ENCODE measurements at places on chromosomes 6 and 20.

GRCh38 chr6:70684794-70685493, 17.3 kb downstream of the SMAP1 start:
- DNase-seq: no peak

DNA sequence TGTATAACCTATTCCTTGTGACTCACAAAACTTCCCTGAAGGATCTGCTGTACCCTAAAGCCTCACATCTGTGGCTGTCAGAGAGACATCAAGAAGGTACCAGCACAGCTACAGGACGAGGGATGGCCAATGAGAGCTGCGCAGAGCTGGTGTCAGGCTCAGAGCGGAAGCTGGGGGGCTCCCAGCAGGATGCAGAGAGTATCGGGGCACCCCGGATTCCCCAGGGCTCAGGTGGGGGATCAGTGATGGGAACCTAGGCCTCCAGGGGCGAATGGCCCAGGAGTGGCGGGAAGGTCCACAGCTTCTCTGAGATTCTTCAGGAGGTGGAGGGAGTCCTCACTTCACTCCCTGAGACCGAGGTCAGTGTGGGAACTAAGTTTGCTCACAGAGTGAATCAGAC, 30.9 kb upstream of the SMOC2 start:
- DNase-seq: no peak

DNA sequence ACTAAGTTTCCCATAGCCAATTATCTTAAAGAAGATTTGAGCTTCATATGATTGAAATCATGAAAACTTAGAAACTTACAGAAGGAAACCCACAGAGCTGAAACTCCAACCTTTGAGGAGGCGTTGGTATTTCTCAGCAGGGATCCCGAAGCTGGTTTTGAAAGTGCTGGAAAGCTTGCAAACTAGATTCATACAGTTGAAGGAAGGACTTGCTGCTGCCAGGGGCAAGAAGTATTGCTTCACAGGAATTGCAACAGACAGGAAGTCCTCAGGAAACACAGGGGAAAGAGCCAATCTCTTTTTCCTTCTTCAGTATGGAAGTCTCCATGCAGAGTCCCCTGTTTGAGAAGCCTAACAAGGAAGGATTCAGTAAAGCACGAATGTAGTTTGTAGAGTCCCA, 419.7 kb downstream of the CD109 start:
- DNase-seq: no peak

DNA sequence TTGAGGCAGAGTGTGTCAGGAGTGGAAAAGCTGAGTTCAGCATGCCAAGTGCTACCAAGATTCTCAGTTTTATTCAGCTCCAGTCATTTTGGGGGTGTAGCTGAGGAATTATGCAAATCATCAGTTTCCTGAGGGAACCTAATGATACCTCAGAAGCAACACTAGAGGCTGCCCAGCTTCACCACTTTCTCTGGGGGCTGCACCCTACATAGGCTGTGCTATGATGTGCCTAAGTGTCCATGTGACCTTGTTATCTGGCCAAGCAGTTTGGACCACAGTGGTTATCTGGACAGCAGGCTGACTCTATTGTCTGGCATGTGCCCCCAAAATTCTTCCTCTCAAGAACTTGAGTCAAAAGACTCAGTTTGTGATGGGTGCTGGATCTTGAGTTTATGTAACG, 374.6 kb upstream of the SYNCRIP start:
- no peak for DNase-seq

- DNase-seq: no peak
Observed at GRCh38 chr20:61300293-61300692, 48.2 kb downstream of the CDH4 start.

DNA sequence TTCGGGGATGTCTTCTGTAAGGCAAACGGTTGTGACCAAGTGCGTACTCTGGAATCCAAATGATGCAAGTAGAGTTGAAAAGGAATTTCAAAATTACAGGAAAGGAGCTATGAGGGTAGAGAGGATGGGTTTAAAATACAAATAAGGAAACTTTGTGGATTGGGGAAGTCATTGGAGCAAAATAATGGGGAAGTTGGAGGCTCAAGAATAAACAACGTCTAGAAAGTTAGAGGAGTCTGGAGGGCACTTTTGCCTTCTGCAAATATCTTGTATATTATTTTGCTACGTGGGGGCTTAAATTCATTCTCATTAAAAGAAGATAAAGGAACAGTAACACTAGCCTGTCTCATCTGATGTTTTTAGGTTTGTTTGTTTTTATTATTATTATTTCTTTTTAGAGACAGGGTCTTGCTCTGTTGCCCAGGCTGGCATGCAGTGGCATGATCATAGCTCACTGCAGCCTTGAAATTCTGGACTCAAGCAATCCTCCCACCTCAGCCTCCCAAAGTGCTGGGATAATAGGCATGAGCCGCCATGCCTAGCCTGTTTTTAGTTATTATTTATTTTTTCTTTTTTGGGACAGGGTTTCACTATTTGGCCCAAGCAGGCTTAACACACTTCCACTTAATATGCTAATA, 55.0 kb upstream of the TNFAIP3 start:
- no peak for DNase-seq

- DNase-seq: peak; percentile 96
Observed at GRCh38 chr6:159726918-159727716, at the start of gene WTAP. Gene WTAP (plus strand): TSS chr6:159727506. CDS start chr6:159736266, 8,760 bp downstream.

GRCh38 chr20:22795871-22796270, 211.5 kb upstream of the FOXA2 start:
- DNase-seq: no peak

GRCh38 chr6:138285800-138286199, 67.5 kb upstream of the PBOV1 start:
- no peak for DNase-seq

- DNase-seq: no peak
Observed at GRCh38 chr20:23596579-23597250, 9.0 kb downstream of the CST9 start.

DNA sequence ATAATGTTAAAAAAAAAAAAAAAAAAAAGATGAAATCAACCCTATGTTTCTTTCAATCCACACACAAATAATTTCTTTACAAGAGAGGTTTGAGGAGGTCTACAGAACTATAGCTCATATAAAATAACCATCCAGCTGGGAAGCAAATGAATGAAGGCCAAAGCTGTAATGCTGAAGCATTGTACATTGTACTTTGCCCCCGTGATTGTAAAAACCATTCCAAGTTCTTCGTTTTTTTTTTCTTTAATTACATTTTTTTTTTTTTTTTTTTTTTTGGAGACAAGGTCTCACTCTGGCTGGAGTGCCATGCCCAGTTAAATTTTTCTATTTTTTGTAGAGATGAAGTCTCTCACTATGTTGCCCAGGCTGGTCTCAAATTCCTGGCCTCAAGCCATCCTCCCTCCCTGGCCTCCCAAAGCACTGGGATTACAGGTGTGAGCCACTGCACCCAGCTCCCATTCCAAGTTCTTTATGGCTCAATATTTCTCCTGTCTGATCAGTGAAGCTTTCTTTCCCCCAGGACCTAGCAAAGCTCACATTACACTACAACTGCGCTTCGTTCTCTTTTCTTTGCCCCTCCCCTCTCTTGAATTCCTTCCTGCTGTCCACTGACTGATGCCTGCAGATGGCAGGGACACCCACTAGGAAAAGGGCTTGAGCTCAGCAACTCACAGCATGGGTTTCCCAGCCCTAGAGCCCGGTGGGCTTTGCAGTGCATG, 53.0 kb upstream of the NOP56 start:
- no peak for DNase-seq

DNA sequence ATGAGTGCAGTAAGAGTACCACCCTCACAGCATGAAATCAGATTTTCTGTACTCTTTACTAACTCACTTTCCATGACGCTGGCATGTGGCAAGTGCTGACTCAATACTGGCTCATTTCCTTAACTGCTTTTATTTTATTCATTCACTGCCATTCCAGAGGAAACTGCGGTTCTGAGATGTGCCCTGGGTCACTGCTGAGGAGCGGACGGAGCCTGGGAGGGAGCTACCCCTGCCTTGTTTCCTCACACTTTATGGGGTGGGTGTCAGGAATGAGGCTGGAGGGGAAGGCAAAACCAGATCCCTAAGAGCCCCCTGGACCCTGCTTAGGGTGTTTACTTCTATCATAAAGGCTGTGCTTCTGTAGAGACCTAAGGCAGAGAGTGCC, 14.4 kb downstream of the NT5E start:
- DNase-seq: no peak

DNA sequence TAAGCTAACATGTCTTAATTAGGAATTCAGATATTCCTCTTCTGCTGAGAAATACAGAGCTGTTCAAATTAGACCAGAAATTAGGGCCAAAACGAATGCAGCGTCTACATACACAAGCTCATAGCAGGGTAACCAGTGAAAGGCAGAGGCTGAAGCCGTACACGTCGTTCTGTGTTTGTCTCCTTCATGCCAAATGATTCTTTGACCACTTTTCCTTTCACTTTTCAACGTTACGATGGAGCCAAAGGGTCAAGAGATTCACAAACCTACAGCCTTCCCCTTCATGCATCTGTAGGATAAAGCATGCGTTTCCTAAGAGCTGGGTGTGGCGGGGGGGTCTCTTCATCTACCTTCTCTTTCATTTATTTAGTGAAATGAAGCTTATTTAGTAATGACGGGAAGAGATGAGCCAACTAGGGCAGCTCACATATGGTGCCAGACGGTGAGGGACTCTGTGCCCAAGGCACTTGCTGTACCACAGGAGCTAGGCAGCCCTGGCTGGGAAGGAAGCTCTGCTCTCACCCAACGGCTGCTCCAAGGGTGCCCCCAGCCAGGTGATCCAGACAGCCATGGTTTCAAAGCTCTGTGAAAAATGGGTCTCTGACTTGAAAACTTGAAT, 178.0 kb downstream of the ATXN1 start:
- DNase-seq: no peak

DNA sequence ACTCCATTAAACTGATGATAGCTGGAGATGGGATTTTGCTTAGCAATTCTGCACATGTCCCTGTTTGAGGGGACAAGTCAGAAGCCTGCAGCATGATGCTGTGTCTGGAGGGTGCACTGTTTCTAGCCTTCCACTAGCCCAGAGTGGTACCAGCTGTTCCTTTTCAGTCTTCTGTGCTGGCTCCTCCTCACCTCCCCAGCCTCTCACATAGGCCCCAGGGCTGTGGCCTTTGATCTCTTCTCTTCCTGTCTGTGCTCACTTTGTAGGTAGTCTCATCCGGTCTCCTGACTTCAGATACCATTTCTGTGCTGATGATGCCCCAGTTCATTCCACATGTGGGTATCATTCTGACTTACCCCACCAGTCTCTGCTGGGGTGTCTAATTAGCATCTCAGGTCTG, 126.3 kb downstream of the HIVEP1 start:
- DNase-seq: no peak

GRCh38 chr6:112117554-112117953, 30.2 kb downstream of the FAM229B start:
- DNase-seq: no peak

GRCh38 chr6:1351381-1352008, 37.9 kb upstream of the FOXF2 start:
- DNase-seq: no peak

GRCh38 chr6:21829126-21829525, 235.6 kb downstream of the SOX4 start:
- DNase-seq: no peak

GRCh38 chr6:116087437-116088027, 13.1 kb upstream of the NT5DC1 start:
- DNase-seq: no peak

- no peak for DNase-seq
Observed at GRCh38 chr6:18207438-18207837, 52.2 kb downstream of the KDM1B start.

DNA sequence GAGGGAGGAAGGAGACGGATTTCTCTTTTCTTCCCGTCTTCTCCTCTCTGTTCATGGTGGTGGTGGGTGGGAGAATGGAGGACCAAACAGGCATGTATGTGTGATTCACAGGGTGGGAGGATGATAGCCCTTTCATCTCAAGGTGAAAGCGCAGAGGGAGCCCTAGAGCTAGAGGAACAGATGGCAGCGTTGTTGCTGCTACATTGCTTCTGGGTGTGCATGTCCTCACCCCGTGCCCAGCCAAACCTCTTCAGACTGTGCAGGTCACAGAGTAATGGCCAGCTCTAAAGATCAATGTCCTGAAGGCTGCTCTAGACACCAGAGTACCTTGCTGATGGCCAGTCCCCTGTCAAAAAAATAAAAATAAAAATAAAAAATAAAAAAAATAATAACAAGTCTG, 301.8 kb downstream of the TBC1D7 start:
- no peak for DNase-seq

GRCh38 chr20:9400171-9401025, 114.0 kb upstream of the LAMP5 start:
- no peak for DNase-seq

- no peak for DNase-seq
Observed at GRCh38 chr6:41604006-41604405, 34.3 kb upstream of the MDFI start.

- no peak for DNase-seq
Observed at GRCh38 chr6:24899997-24900325, 35.8 kb downstream of the RIPOR2 start.

- DNase-seq: no peak
Observed at GRCh38 chr6:69673298-69673697, 123.5 kb downstream of the LMBRD1 start.

- no peak for DNase-seq
Observed at GRCh38 chr6:33908025-33908424, 104.2 kb upstream of the MLN start.

GRCh38 chr20:47309806-47310426, 46.6 kb downstream of the ZMYND8 start:
- no peak for DNase-seq

DNA sequence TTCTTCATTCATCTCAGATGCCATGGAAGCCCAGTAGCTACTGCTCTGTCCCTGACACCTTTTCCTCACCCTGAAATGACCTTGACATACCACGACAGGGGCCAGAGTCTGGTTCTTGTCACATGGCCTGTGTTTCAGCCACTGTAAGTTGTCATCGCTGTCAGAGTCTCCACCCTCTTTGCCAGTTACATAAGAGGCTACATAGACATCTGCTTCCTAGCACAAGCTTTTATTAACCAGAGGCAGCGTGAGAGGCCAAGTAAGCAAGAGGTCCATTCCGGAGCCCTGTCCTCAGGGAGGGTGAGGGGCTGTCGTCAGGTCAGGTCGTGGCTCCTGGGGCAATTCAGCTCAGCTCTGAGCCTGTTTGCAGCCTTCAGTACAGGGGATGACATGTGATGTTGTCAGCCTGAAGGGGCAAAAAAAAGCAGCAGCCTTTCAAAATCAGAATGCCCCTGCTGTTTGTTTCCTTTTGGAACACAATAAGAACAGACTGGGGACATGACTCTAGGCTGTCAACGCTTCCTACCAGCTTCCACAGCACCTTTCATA, 146.3 kb downstream of the MTFR2 start:
- DNase-seq: no peak

GRCh38 chr6:5095236-5095635, 10.1 kb downstream of the PPP1R3G start:
- DNase-seq: no peak

GRCh38 chr20:41367393-41367695, 726 bp upstream of the EMILIN3 start:
- no peak for DNase-seq
